ENCODE measurements at places on chromosomes 1 and 21.

GRCh38 chr1:241459186-241459802 lies 60.3 kb downstream of the FH start:
- no peak for DNase-seq

GRCh38 chr1:20731057-20731991 lies 1.2 kb downstream of the SH2D5 start:
- DNase-seq, result no peak

DNA sequence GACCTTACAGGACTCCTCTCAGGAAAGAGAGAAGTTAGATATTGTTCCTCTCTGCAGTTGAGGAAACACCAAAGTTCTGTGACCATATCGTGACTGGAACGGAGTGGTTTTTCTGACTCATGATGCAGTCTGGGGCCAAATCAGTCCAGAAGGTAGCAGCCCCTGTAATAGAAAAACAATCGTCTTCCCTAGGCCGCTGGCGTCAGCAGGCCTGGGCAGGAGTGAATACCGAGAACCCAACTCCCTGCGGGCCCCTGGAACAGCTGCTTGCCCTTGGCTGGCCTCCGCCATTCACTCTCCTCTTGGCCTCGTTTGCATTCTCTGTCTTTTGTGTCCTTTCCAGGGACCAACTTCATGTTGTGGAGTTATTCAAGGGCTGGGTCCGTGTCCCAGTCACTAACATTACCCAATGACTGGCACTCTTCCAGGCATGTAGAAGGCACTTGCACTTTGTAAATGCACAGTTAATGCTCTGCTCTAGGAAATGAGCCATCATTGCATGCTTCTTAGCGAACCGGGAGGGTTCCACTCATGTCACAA lies 10.9 kb upstream of the CD101 start:
- DNase-seq, result no peak

DNA sequence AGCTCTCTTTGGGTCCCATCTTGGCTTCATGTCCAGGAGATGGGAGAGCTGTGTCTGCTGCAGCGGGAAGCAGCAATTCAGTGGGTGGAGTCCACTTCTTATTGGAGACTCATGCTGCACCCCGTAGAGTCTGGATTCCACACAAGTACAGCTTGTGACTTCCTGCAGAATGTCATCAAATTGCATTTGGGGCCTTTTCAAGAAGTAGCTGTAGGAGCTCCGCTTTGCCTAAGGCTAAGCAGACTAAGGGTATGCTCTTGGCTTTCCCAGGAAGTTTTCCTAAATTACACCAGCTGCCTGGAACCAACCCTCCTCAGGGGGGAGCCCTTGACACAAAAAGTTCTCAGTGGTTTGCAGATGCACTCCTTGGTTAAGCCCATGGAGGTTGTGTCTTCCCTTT lies 5.7 kb upstream of the MOB3C start:
- no peak for DNase-seq

DNA sequence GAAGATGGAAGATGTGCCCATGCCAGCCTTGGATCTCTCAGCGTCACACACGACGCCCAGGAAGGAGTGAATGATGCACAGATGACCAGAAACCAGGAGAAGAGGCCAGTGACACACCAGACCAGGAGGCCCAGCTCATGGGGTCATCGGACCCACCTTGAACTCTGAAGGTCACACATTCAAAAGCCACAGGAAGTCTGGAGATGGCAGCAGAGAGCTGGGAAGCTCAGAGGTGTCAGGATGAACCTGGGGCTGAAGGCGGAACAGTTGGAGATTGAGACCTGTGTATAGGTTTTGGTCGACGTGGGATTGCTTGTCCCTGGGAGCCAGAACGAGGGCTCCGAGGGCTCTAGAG lies 43.6 kb downstream of the SLC19A1 start:
- DNase-seq, result no peak

GRCh38 chr21:37266515-37267221 lies 466 bp downstream of the VPS26C start:
- no peak for DNase-seq

Measured in activated CD4-positive, alpha-beta T cell treated with anti-CD3 and anti-CD28 coated beads, Interleukin-2, amount 50 U/mL, for 1 hour (primary cell).